H1 (cell line): ENCODE measurements at places on chromosomes 11 and 22.

DNA sequence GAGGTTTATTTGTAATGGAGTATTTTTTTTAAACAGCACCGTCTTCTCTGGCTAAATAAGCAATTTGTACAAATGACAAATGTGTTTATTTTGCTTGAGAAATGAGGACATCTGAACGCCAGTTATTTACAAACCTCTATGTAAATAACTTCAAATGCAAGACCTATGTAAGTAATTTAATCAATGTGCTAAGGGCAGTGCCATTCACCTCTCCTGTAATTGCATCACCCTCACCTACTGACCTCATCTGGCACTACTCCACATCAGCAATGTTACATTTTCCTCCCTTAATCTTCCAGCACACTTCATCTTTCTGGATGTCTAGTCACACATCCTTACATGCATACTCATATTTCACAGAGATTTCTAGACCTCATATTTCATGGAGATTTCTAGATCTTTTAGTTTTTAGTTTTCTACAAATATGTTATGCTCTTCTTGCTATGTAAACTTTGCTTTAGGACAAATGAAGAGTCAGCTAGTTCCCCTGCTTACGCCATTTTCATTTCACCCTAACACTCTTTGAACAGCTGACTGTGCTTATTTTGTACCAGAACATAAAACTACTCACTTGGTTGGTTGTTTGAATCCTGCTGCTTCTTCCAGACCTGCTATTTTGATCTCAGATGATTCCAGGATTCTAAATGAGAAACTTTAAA lies 238.6 kb downstream of the GRM5 start:
- no peak for DNase-seq

DNA sequence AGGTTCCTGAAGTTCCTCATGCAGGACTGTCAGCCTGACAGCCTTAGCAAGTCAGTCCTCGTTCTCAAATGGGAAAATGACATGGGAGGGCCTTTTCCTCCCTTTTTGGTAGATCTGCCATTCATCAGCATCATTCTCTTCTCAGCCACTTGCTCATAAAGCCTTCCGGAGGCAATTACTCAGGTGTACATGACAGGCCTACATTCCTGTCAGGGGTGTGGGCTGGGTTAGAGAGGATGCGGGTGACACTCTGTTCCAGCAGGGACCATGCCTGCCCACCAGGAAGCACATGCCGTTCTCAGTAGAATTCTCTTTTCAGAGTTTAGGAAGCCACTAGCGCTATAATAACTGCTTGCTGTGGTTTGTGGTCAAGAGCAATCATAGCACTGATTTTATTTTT lies 24.2 kb upstream of the ANKK1 start:
- no peak for DNase-seq

DNA sequence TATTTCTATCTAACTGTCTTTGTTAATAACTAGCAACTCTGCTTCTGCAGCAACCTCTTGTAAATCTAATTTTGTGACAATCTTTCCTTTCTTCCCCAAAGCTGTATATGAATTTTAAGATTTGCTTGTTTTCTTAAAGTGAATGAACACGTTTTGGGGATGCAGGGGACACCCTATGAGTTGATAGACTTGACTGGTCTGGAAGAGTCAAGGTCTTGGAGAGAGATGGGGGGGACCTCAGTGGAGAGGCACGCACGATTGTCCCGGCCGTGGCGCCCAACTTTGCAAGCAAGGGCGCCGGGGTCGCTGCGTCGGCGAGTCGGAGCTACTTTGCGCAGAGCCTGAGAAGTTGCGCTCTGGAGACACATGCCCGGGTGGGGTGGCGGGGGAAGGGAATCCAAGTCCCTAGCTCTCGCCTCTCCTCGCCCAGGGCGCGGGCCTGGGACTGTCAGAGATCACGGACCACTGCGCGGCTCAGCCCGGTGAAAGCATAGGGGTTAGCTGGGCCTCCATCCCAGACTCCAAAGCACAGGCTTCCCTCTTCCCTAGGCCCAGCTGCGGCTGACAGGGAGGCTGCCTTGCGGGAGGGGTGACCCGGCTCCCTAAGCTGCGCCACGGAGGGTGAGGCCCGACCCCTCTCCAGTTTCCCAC lies 854 bp downstream of the ABCC8 start:
- no peak for DNase-seq

DNA sequence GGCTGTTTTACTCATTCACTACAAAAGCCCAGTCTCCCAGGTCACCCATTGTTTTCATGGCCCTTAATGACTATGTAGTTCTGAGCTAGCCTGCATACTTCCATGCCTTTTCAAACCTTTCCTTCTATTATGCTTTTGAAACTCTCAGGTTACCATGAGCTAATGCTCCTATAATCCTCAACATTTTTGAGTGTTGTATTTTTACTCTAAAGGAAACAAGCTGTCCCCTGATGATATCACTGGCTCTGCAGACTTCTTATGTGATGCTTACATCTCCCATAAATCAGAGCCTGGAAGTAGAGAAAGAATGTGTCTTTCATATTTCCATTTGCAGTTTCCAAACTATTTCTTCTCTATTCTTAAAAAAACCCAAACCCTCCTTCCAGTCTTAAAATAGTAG lies 159.0 kb upstream of the RAG2 start:
- DNase-seq, result no peak

DNA sequence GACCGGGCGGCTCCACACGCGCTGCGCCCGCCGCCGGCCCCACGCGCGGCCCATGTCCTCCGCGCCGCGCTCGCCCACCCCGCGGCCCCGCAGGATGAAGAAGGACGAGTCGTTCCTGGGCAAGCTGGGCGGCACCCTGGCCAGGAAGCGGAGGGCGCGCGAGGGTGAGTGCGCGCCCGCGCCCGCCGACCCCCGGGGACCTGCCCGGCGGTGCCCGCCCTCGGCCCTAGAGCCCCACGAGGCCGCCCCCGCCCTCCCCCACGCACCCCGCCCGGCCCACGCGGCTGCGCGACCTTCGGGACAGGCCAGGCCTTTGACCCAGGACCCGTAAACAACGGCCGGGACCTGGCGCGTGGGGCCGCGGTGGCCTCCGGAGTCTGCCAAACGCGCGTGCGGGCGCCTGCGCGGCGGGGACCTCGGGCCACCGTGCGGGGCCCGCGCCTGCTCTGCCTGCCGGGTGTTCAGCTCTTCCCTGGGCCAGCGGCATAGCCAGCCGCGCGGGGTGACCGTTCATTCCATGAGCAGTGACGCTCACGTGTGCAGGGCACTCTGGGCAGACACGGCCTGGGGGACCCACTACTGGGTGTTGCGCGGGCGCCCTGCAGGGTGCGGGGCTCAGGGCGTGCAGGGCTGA lies at the start of gene PARVB:
Gene PARVB (plus strand): TSS at position 15 of the 634 bp plus-strand sequence. CDS start 38 bp downstream, at position 53.
- peak; percentile 53 for DNase-seq
